ENCODE measurements at places on chromosomes 3 and 15. TPM values are rescaled to one million over a fixed set of nuclear protein-coding genes. Genes with fewer than 3 reads are reported as not detected.
A peak's percentile ranks its signal among the peaks of the same experiment; 100 is the strongest.

MYO5C gene
- 9.8 TPM for total RNA-seq

- no peak for DNase-seq
These were observed 57.2 kb upstream of the UBE2E1 start for GRCh38 chr3:23748398-23749110.

GRCh38 chr3:106332884-106333283 lies 464.1 kb upstream of the CBLB start:
- DNase-seq: no peak

- no peak for DNase-seq
These were observed 6.9 kb downstream of the TGFBR2 start for GRCh38 chr3:30613133-30613825.

DNA sequence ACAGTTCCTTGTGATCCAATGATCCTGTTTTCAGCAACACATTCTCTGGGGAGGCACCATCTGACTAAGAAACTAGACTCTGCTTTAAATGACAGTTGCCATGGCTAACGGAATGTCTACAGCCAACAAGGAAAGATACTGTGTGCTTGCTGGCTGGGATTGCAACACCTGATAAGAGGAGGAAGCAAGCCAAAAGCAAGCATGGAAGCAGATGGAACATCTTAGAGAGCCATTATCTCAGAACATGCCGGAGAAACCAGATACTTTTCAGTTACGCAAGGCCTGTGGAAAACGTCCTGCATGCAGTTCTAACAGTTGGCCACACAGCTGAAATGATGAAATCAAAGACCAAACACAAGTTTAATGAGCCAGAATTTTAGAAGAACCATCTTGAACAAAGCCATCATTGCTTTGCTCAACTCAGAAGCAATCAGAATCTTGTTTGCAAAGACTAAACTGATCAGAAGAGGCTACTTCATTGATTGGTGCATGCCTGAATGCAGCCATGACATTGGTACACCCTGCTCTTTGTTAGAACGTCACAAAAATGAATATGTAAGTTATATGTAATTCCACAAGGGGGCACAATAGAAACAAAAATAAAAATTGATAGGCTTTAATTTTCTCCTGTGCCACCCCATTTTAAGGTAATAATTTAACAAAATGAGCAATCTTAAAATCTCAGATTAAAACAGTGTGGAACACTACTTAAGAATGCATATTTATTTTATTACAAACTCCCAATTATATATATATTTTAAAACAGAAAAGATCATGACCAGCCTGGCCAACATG lies 50.8 kb downstream of the GXYLT2 start:
- peak; percentile 83 for DNase-seq
